Colonic mucosa (tissue), 4 donors: ENCODE measurements at places on chromosomes 4 and X. TPM values are rescaled to one million over a fixed set of nuclear protein-coding genes. Genes with fewer than 3 reads are reported as not detected.

DNA sequence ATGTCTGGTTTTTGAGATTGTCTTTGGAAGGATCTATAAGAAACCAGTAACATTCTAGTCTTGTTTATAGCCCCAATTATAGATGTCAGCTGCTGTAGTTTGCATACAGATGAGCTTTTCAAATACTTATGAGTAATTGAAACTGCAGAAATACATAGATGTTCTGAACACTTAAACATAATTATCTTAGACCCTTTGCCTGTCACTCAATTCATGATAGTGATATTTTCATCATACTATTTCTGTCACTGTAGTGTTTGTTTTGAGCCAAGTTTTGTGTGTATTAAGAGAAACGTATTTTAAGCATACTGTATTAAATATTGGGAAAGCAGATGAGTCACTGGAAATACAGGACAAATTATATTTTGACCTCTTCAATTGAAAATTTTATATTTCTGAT lies 69.8 kb upstream of the SMARCA5 start:
- H3K36me3 ChIP-seq = no peaks in the 10 kb centered on the region

The F8A1 gene
- total RNA-seq = 39.2 TPM

The FGF2 gene
- total RNA-seq = 0.94 TPM

DNA sequence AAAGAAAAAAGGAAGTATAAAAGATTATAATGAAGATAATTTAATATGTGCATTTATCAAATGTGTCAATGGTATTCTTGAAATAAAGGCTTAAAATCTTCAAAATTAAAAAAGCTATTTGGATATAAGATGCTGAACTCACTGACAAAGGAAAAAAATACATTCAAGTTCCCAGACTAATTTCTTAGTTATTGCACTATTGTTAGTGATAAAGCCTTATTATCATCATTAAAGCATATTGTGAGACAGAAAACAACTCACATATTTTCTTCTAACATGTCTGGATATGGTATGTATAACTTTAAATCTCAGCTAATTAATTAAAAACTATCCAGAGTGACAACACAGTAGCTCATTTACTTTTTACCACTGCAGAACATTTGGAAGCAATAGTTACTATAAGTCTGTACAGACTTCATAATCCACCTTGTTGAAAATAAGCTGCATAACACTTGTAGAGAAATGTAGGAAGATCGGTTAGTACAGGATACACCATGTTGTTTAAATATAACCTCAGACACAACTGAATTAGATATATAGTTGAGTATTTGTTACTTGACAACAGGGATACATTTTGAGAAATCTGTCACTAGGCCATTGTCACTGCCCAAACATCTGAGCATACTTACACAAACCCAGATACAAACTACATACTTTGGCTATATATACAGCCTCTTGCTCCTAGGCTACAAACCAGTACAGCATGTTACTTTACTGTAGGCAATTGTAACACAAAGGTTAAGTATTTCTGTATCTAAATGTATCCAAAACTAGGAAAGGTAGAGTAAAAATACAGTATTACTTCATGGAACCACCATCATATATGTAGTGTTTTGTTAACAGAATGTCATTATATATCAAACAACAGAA lies 12.8 kb upstream of the FAM200B start:
- no peak for DNase-seq
- H3K4me3 ChIP-seq = no peak overlapping the region
- no peaks in the 10 kb centered on the region for H3K27me3 ChIP-seq
- peaks cover 4% of the 10 kb centered on the region for H3K4me1 ChIP-seq
- no peaks in the 10 kb centered on the region for H3K36me3 ChIP-seq

The MORF4L2 gene
- 266 TPM for total RNA-seq

The TRPC5OS gene
- total RNA-seq = not detected

DNA sequence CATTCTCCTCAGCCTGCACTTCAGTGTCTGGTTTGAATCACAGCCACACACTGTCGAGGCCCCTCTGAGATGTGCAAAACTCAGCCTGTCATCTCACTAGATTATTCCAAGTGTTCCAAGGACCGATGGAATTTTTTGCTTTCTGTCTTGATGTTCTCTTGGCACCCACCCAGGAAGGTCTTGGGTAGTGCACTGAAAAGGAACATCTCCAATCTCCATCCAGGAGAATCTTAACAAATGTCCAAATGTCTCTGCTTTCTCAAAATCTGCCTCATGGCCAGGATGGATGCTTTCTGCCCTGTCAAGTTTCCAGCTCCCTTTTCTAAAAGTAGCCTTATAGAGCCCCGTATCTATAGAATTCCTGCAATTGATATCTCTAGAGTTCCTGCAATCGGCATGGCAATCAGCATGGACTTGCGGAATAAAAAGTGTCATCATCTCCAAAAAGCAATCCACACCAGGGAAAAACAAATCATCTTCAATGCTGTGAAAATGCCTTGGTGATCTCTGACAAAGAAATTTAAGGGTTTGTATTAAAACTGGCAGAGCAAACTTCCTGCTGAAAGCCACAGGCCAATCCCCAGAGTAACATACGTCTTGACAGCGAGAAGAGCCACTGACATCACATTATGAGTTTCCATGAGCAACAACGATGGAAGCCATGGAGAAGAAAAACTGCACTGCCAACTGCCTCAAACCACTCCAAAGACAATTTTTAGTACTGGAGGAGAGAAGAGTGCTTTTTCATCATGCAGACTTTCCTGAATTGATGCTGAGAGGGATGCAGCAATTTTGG lies 215.3 kb upstream of the FAM9B start:
- no peaks in the 10 kb centered on the region for H3K27me3 ChIP-seq
- H3K4me1 ChIP-seq = no peaks in the 10 kb centered on the region
- no peak for DNase-seq
- no peak overlapping the region for H3K27ac ChIP-seq

GRCh38 chr4:174591243-174592021 lies 69.1 kb upstream of the HPGD start:
- H3K4me3 ChIP-seq = no peak overlapping the region
- no peaks in the 10 kb centered on the region for H3K27me3 ChIP-seq
- H3K36me3 ChIP-seq = no peaks in the 10 kb centered on the region
- no peak overlapping the region for H3K27ac ChIP-seq
- H3K4me1 ChIP-seq = no peaks in the 10 kb centered on the region
- DNase-seq = no peak

GRCh38 chrX:1218286-1218685 lies 5.8 kb upstream of the CRLF2 start:
- no peak for DNase-seq
- no peaks in the 10 kb centered on the region for H3K4me1 ChIP-seq
- H3K27ac ChIP-seq = no peak overlapping the region
- no peaks in the 10 kb centered on the region for H3K36me3 ChIP-seq

DNA sequence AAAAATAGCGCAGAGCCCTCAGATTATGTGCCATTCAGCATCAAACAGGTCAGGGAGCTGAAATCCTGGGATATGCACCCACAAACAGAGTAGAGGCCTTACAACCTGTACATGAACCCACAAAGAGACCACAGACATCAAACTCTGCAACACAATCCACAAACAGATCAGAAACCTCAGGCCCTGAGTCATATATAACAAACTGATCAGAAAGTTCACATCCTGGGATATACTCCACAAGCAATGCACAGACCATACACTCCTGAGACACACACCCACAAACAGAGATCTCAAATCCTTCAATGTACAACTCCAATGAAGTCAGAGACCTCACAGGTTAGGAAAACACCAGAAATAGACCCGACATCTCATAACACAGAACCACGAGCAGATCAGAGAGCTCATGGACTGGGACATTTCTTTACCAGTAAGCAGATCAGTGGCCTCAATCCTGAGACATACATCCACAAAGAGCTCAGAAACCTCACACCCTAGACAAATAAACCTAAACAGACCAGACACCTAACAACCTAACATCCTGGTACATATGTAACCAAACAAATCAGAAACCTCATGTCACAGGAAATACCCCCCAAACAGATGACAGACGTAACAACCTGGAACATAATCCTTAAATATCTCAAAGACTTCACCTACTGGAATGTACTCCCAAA lies 24.2 kb downstream of the SUV39H1 start:
- no peaks in the 10 kb centered on the region for H3K36me3 ChIP-seq
- DNase-seq = no peak
- no peaks in the 10 kb centered on the region for H3K27me3 ChIP-seq
- no peaks in the 10 kb centered on the region for H3K4me1 ChIP-seq

GRCh38 chr4:39745920-39746319 lies 48.0 kb downstream of the UBE2K start:
- no peak overlapping the region for H3K27ac ChIP-seq
- H3K27me3 ChIP-seq = no peaks in the 10 kb centered on the region
- no peaks in the 10 kb centered on the region for H3K4me1 ChIP-seq
- no peak overlapping the region for H3K4me3 ChIP-seq
- DNase-seq = no peak
- H3K36me3 ChIP-seq = no peaks in the 10 kb centered on the region

- H3K4me1 ChIP-seq = no peaks in the 10 kb centered on the region
- DNase-seq = no peak
- no peaks in the 10 kb centered on the region for H3K36me3 ChIP-seq
These were observed 68.9 kb downstream of the WNK3 start for GRCh38 chrX:54288968-54289367.

GRCh38 chrX:53171356-53171755 lies 53.7 kb downstream of the KDM5C start:
- DNase-seq = no peak
- no peak overlapping the region for H3K4me3 ChIP-seq
- H3K27ac ChIP-seq = no peak overlapping the region
- no peaks in the 10 kb centered on the region for H3K4me1 ChIP-seq

- H3K4me1 ChIP-seq = no peaks in the 10 kb centered on the region
- no peaks in the 10 kb centered on the region for H3K36me3 ChIP-seq
- no peak for DNase-seq
- H3K27me3 ChIP-seq = no peaks in the 10 kb centered on the region
These were observed 34.2 kb downstream of the CCDC158 start for GRCh38 chr4:76386566-76387305.

- H3K36me3 ChIP-seq = no peaks in the 10 kb centered on the region
- H3K27ac ChIP-seq = no peak overlapping the region
- peaks cover 71% of the 10 kb centered on the region for H3K27me3 ChIP-seq
- H3K4me3 ChIP-seq = no peak overlapping the region
- H3K4me1 ChIP-seq = no peaks in the 10 kb centered on the region
- peak; percentile 82 for DNase-seq
These were observed 11.7 kb downstream of the PITX2 start for GRCh38 chr4:110610940-110611831.

The CSTF2 gene
- total RNA-seq = 32.2 TPM

DNA sequence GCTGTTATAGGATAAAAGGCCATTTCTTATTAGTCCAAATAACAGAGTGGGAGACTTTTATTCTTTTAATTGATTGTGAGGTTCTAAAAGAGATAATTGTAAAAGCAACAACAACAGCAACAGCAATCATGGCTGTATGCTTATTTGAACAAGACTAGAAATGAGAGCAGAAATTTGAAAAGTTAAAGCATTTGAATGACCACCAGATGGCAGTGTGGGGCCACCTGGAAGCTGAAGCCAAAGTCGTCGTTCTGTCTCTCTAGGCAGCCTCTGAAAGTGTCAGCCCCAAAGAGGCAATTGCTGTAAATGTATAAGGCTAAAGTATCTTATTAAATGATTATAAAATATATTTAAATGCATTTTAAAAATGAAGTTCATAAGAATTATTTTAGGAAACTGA lies 42.2 kb downstream of the SH2D1A start:
- H3K36me3 ChIP-seq = no peaks in the 10 kb centered on the region
- peak; percentile 50 for DNase-seq

- no peaks in the 10 kb centered on the region for H3K36me3 ChIP-seq
- no peak overlapping the region for H3K4me3 ChIP-seq
- no peak overlapping the region for H3K27ac ChIP-seq
- DNase-seq = no peak
These were observed 129.7 kb upstream of the FTHL17 start for GRCh38 chrX:31201503-31201902.

The TMPRSS11D gene
- total RNA-seq = not detected
